ENCODE measurements at places on chromosomes 1 and 21. TPM values are rescaled to one million over a fixed set of nuclear protein-coding genes. Genes with fewer than 3 reads are reported as not detected.
A peak's percentile ranks its signal among the peaks of the same experiment; 100 is the strongest.

SLC35F3 gene
- polyA plus RNA-seq: 0.81 TPM

GRCh38 chr1:114756949-114757454, 782 bp downstream of the CSDE1 start:
- peak; percentile 51 for DNase-seq

DNA sequence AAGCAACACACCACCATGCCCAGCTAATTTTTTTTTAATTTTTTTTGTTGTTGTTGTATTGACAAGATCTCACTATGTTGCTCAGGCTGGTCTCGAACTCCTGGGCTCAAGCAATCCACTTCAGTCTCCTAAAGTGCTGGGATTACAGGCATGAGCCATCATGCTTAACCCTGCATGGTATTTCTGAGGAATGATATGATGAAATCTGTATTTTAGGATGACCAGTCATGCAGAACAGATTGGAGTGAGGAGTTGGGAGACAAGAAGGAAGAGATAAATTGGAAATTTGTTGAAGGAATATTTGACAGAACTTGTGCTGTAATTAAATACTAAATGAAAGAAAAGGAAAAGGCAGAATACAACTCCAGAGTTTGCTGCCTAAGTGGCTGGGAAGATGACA, 4.7 kb upstream of the NDUFS5 start:
- no peak for DNase-seq

DNA sequence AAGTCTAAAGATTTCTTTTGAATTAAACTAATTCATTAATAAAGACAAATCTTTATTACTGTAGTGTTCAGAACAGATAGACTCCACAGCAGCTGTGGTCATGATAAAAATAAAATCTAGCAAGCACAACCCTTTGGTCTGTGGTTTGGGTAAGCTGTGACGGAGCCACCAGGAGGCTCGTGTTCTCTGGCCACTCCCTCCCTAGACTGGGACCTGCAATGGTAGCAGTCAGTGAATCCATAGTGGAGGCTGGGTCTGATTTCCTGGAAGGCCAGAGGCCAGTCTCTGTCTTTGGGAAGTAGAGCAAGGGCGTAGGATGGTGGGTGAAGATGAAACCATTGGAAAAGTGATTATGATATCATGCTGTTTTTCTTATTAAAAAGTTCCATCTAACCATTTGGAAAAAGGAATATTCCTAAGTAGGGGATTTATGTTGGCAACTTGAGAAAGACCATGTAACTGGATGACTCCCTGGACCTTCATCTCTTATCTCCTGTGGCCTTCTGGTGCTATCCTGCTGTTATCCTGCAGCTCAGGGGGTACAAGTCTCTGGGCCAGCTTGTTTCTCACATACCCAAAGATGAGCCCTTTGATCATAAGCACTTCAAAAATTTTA, 39.0 kb downstream of the TENT5C start:
- no peak for DNase-seq

C1QA gene
- polyA plus RNA-seq: 185 TPM

DNA sequence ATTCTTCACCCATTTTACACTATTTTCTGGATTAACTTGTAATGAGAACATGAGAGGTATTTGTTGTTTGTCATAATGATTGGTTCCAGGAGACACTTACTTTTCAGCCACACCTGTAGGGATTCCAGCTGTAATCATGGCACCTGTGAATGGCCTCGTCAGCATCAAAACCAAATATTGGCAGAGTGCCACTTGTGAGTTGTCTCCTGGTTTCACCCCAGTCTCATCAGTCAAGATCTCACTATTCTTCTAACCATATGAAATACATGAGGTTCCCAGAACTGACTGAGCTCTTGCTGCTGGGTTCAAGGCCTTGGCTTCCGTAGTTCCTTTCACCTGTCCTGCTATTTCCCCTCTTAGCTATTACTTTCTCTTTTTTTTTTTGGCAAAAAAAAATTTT, 246.6 kb upstream of the ADGRL2 start:
- DNase-seq: no peak

DNA sequence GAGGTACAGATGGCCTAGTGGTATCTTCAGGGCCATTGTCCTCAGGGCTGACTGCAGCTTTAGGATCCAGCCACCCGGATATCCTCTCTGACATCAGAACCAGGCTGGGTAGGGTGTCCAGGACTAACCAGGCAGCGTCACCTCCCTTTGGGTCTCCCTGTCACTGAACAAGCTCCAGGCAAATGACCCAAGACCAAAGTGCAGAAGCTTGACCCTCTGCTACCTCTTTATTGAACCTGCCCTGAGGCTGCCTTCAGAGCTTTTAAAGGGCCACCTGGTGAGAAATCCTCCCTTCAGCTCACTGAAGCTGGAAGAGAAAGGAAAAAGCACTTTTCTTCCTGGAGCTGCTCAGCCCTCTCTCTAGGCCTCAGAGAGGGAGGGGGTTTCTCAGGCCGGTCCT, 79.1 kb upstream of the VAMP3 start:
- no peak for DNase-seq

- no peak for DNase-seq
Measured at GRCh38 chr21:39363607-39364555, 15.0 kb upstream of the HMGN1 start.

GJA9 gene
- not detected for polyA plus RNA-seq

GRCh38 chr21:19870682-19871081, 1127.5 kb upstream of the NCAM2 start:
- no peak for DNase-seq

DNA sequence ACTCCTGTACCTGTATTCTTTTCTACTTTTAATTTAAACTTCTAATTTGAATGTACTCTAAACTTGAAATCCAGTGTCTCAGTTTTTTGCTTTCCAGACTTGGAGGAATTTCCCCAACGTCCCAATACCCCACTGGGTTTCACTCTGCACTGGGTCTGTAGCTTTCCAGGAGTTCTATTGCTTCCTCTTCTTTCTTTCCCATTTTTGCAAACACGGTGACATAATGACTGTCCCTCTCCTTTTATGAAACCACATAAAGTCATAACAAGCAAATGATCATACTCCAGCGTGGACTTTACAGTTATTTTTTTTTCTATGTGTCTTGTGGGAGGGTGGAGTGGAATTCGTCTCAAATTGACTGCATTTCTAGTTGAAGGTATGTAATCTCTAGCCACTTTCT, 97.1 kb downstream of the FASLG start:
- no peak for DNase-seq

- no peak for DNase-seq
Measured at GRCh38 chr1:91706140-91706957, 179.6 kb downstream of the TGFBR3 start.

PROK1 gene
- 4.0 TPM for polyA plus RNA-seq

LCE1F gene
- polyA plus RNA-seq: not detected

S100B gene
- polyA plus RNA-seq: 38.8 TPM

DNA sequence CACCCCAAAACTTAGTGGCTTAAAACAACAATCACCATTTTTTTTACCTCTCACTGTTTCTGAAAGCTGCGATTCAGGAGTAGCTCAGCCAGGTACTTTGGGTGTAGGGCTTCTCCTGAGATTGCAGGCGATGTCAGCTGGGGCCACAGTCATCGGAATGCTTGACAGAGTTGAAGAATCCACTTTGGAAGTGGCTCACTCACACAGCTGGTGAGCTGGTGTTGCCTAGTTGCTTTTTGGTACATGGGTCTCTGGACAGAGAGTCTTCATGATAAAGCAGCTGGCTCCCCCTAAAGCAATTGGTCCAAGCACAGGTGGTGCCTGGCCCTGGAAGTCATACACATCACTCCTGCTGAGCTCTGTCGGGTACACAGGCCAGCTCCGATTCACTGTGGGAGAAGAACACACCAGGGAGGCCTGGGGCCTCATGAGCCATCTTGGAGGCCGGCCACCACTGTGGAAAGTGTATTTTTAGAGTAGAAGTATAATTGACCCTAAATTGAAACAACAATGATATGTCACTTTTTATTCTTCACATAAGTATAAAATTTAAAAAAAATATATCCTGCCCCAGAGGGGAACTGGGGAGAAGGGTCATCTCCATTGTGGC, 75.2 kb upstream of the GALNT2 start:
- no peak for DNase-seq

- no peak for DNase-seq
Measured at GRCh38 chr21:44637018-44637850, at the start of gene KRTAP10-10. Gene KRTAP10-10 (plus strand): TSS chr21:44637356. CDS start chr21:44637418, 62 bp downstream.

OVAAL gene
- polyA plus RNA-seq: not detected

GRCh38 chr21:28086861-28087581, 905.7 kb downstream of the LTN1 start:
- DNase-seq: no peak

XKR8 gene
- 8.0 TPM for polyA plus RNA-seq

DNA sequence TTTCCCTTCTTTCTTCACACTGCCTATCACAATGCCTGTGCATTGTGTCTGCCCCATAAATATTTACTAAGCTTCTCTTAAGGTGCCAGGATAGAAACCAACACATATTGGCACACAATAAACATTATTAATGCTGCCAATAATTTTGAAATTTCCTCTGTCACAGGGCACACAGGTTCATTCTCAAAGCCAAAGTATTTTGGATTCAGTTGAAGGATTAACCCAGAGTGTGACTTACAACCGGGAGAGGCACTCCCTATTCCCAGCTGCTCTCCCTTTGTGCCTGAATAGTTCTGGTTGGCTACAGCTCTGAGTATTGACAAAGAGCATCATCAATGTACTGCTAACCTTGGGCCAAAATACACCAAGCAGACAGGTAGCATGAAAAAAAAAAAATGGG, 46.6 kb upstream of the ATP1A1 start:
- DNase-seq: no peak

DNA sequence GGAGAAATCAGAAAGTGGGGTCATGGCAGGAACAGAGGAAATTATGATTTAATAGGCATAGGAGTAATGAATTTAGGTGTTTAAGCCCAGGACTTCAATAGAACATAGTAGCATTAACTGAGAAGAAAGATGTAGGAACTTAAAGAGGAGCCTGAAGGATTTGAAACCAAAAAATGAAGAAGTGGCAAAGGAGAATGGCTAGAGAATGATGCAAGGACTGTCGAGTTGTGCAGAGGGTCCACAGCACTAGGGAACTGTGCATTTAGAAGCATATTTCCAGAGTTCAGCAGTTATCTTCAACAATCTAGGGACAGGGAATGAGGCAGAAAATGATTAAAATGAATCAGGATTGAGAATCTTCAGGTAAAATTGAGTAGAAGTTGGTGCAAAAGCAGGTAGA, 328.1 kb upstream of the LYPLAL1 start:
- no peak for DNase-seq

GRCh38 chr1:22490309-22490708, 38.7 kb downstream of the ZBTB40 start:
- no peak for DNase-seq

MAST2 gene
- 27.5 TPM for polyA plus RNA-seq

- no peak for DNase-seq
Measured at GRCh38 chr1:151839457-151840403, at the start of gene C2CD4D. Gene C2CD4D (minus strand): TSS chr1:151839820. CDS start chr1:151838989, 831 bp downstream.

- DNase-seq: no peak
Measured at GRCh38 chr1:186845576-186846210, 16.9 kb downstream of the PLA2G4A start.

SAMD11 gene
- 32.7 TPM for polyA plus RNA-seq

DNA sequence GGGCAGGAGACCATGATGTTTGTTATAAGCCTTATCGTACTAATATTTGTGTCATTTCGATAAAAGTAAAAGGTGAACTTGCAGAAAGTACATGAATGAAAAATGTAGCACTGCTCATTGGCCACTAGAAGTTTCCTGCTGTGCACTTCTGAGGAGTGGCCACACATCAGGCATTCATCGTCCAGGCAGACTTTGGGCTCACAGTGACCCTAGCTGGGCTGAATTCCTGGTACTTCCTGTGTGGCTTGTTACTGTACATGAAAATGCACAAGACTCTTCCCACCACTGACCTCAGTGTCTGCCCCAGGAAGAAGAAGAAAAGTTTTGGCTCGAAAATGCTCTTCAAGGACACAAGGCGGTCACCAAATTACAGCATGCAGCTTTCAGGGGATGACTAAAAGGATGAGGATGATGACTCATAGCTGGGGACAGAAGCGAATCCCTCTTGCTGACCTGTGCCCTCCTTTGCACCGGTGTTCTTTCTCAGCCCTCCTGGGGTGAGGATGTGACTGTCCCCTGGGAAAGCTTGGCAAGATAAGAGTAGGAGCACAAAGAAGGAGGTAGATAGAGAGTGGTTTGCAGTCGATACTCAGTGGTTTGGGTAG, 252.4 kb upstream of the KAZN start:
- DNase-seq: peak; percentile 20

- no peak for DNase-seq
Measured at GRCh38 chr1:172338295-172338735, 82.2 kb upstream of the C1orf105 start.
